ENCODE measurements at places on chromosomes 5 and 9.

- no peak for DNase-seq
Measured at GRCh38 chr5:133831491-133832224, 136.8 kb downstream of the C5orf15 start.

DNA sequence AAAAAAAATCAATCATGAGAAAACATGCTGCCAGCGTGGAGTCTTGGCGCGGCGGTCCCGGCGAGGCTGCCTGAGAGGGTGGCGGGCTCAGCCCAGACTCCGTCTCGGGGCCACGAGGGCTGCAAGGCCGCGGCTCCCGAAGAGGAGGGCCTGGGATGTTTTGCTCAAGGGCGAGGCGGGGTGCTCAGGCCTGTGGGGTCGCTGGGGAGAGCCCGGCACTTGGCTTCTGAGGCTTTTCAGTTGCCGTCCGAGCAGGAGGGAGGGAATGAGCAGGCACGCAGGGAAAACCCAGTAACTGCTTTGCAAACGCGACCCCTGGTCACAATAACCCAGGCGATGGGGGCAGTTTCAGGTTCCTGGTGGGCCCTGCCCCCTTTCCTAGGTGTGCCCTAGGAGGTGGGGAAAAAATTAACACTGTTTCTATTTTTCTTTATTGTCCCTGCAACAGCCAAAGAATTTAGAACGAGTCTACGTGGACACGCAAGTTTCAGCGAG, 3.2 kb upstream of the IRX2 start:
- DNase-seq = no peak

- no peak for DNase-seq
Measured at GRCh38 chr5:1436036-1436435, 9.2 kb downstream of the SLC6A3 start.

GRCh38 chr9:2257248-2257929, 242.2 kb downstream of the SMARCA2 start:
- DNase-seq = no peak

DNA sequence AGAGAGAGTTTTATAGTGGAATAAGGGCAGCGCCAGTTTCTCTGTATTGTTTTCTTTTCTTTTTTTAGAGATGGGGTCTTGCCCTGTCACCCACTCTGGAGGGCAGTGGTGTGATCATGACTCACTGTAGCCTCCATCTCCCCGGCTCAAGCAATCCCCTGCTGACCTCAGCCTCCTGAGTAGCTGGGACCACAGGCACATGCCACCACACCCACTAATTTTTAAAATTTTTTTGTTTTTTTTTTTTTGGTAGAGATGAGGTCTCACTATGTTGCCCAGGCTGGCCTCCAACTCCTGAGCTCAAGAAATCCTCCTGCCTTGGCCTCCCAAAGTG, 119.0 kb downstream of the PIK3R1 start:
- no peak for DNase-seq

DNA sequence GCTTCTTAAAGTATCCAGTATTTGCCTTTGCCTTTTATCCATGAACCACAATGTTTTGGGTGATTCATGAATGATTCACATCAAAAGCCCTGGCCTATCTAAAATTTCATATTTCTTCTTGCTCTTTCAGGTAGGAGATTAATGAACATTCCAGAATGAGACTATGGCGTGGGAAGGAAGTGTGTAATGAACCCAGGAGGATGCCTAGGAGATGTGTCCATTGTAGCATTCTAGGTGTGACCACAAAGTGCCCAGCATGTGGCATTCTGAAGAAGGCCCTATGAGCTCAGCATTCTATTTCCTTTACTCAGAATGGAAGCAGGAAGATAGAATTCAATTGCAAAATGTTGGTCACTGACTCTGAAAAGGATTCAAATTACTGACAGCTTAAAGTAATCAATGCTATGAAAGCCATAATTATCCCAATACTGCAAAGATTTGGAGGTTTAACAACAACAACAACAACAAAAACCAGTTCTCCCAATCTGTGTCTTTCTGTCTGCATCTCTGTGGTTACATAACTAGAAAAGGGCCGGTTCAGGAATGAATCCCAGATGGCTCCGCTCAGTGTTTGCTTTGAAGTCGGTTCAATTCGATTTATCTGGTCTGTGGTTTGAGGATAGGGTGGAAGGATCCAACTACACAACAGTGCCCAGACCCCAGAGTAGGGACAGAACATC, 126.7 kb downstream of the FOXD1 start:
- DNase-seq = peak; percentile 72

DNA sequence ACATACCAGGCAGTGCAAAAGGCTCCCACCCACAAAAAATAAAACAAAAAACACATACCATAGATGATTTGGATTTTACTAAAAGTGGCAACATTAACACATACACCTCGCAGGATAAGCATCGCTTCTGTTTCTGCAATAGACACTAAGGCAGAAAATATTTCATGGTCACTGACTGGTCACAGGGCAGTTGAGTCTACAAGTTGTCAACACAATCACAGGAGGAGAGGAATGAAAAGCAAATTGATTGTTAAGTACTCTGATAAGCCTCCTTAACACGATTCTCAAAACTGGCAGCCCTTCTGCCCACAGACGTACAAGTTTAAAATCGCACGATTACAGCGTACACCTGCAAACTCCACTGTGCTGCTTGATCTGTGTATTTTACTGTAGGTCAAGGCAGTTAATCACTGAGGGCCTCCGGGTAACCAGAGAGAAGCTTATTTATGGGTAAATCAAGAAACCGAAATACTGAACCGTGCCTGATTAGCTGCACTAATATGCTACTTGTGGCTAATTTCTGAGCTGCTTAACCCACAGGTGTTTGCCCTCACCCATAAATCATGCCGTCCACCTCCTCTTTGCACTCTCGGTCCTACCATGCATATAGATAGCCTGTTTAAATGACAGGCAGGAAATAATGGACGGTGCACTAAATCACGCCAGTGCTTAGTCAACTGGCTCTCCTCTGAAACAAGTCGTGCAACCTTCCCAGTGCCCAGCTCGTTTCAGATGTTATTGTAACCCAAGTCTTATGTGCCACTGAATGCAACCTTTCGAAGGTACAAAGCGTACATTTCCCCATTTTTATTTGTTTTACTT, 659.4 kb upstream of the ADAMTS16 start:
- DNase-seq = no peak

DNA sequence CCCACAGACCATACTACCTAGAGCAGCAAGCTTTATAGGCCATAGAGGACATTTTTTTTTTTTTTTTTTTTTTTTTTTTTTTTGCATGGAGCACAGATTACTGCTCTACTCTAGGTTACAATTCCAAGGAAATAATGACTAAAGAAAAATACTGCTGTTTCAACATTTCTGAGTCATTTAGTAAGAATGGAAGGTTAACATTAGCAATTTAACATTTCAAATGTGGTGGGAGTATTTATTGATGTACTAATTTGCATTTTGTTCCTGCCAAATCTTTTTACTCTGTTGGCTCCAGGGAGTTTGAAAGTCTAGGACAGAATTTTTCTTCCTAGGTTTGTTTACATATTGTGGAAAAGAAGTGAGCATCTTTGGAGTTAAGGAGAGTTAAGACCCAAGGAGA, 142.1 kb upstream of the CCDC152 start:
- DNase-seq = no peak

GRCh38 chr5:143582176-143582575, 178.7 kb upstream of the NR3C1 start:
- DNase-seq = no peak

DNA sequence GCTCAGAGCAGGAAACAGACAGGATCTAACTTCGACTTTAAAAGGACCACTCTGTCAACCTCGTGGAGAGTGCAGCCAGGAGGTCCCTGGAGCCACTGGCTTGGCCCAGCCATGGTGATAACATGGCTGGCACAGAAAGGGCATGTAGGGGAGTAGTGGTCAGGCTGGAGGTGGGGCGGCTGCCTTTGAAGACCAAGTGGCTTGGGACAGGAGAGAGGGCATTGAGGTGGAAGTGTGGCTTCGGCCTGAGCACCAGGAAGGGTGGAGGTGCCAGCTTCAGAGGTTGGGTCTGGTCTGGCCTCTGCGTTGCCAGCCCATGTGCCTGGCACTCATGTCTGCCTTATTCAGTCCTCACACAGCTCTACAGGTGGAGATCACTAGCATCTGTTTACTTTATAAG, 270.0 kb downstream of the NSG2 start:
- DNase-seq = no peak

GRCh38 chr5:178235588-178235974, 3.0 kb upstream of the PHYKPL start:
- DNase-seq = no peak

GRCh38 chr5:60352992-60353599, 346.9 kb downstream of the DEPDC1B start:
- DNase-seq = no peak

GRCh38 chr5:55222092-55222984, 4.8 kb downstream of the MCIDAS start:
- no peak for DNase-seq

DNA sequence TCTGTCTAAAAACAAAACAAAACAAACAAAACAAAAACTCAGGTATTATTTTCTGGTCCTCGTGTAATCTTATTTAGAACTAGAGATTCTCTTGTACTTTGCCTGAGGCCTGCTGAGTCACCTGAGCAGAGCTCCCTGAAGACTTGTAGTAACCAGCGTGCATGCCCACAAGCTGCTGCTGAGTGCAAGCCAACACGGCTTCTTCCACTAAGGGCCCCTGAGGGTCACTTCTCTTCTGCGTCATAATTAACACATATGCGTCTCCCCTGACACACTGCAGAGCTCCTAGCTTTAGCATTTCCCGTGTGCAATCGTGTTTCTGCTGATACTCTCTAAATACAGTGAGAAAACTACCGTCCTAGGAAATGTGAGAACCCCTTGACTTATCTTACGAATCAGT, 10.9 kb upstream of the NDFIP1 start:
- DNase-seq = no peak

DNA sequence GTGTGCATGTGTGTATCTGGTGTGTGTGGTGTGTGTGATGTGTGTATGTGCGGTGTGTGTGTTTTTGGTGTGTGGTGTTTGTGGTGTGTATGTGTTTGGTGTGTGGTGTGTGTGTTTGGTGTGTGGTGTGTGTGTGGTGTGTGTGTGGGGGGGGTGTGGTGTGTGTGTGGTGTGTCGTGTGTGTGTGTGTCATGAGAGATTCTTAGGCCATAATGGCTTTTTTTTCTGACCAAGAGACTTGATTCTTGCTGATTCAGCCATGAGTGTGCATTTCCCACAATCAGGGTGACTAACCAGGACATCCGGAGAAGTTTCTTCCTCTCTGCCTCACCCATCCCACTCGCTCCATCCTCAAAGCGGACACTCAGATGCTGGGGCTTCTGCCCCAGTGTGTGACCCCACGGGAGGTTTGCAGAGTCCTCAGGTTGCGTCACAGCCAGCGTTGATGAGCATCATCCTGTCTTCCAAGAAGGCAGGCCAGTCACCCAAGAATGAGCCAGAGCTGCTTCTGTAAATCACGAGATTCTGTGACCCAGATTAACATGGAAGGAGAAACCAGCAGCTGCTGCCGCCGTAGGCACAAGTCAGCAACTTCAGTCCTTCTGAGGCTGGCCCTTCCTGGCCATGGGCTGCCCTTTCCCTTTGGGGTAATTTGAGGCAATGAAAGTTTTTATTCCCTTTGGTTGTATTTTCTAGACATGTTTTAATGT, 12.5 kb upstream of the CTSL start:
- DNase-seq = peak; percentile 89

DNA sequence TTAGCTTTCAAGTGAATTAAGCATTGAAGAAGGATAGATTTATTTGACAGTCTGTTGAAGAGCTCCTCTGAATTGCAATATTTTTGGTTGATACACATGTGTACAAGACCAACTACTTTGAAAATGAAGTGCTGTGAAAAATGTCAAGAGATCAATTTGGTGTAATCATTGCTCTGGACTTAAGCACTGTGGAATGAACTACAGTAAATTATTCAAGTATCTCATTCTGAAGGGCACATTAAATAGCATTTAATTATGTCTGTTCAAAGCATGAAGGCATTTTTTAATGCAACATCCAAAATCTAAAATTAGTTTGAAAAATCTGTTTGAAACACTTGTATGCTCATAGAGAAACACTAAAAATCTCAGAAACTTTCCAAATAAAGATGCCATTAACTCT, 107.5 kb downstream of the CDH18 start:
- DNase-seq = no peak

DNA sequence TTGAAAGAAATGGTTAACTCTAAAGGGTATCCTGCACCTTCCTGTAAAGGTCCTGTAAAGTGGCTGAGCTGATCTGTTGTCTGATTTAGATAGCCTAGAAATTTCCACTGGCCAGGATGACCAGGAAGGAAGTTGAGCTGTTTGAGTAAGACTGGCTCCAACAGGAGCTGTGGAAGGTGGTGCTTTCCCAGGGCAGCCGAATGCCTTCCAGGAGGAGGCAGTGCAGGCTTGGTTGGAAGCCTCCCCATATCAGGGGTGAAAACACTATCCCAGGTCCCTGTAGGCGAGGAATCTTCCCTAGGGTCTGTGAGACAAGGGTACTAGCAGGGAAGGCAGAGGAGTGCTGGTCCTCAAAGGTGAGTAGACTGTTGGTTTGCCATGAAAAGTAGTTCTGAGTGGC, 98.4 kb downstream of the LIX1 start:
- DNase-seq = peak; percentile 53

DNA sequence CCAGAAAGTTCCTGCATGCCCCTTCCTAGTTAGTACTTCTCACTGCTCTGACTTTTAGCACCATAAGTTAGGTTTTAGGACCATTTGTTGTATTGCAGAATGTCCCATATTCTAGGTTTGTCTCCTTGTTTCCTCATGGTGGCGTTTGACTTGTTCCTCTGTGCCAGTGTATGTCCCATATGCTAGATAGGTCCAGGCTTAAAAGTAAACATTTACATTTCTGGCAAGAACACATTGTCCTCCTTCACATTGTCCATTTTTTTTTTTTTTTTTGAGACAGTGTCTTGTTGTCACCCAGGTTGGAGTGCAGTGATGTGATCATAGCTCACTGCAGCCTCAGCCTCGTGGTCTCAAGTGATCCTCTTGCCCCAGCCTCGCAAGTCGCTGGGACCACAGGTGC, 15.4 kb downstream of the TBC1D13 start:
- DNase-seq = no peak

GRCh38 chr9:114731701-114732100, 49.7 kb upstream of the TEX48 start:
- DNase-seq = no peak

GRCh38 chr5:156798201-156798600, 51.9 kb upstream of the PPP1R2B start:
- DNase-seq = no peak

- DNase-seq = no peak
Measured at GRCh38 chr9:138112090-138112748, 234.6 kb downstream of the CACNA1B start.

GRCh38 chr9:92682269-92682668, 12.3 kb upstream of the IPPK start:
- no peak for DNase-seq

DNA sequence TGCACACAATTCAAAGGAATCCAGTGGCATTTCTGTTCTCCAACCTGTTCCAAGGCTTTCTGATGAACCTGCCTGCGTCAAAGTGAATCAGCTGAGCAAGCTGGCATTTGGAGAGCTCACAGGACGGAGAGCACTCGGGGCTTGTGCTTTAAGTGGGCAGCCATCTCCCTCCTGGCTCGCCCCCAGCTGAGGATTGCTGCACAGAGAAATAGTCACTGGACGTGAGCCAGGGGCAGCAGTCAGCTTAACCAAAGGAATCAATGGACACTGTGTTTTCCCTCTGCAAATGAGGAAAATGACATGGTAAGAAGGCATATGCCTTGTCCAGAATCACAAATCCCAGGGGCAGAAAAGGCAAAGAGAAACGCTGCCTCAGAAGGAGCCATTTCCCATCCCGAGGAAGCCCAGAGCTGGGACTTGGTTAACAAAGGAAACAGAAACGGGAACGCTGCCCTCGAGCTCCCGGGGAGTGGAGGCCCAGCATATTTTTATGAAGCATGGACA, 299.4 kb downstream of the ZSWIM6 start:
- no peak for DNase-seq

Measured in ACHN (cell line).